ENCODE measurements at places on chromosomes 12 and 14.

- no peak for DNase-seq
Measured at GRCh38 chr12:622416-622815, 40.8 kb downstream of the NINJ2 start.

DNA sequence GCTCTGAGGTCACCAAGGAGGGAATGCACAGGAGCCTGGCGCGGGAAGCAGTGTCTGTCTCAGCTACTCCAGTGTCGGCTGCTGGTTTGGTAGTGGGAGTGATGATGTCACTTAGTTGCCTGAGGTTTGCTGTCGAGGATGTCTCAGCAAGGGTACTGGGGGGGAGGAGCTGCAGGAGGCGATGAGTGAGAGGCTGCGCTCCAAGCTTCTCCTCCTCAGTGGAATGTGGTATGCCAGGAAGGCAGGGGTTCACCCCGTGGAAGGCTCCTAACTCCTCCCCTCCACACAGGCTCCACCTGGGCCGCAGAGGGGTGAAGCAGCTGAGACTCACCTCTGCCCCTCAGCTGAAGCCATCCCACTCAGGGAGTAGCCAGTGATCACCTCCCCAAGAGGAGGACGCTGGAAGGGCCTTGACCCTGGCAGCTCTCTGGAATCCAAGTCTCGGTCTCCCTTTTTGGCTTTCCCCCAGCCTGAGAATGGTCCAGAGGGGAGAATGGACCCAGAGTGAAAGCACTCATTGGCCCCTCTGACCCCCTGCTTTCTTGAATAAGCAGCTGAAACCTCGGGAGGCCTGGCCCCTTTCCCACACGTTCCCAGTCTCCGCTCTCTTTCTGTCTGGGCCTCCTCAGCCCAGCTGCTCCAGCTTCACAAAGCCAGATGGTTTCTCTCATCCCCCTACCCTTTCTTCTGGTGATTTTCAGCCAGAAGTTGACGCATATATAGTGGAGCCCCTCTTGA, 178.9 kb upstream of the FKBP4 start:
- no peak for DNase-seq

GRCh38 chr12:49201595-49202295, 12.9 kb upstream of the TUBA1A start:
- DNase-seq = no peak

- DNase-seq = no peak
Measured at GRCh38 chr12:69685810-69686209, 13.3 kb downstream of the BEST3 start.

DNA sequence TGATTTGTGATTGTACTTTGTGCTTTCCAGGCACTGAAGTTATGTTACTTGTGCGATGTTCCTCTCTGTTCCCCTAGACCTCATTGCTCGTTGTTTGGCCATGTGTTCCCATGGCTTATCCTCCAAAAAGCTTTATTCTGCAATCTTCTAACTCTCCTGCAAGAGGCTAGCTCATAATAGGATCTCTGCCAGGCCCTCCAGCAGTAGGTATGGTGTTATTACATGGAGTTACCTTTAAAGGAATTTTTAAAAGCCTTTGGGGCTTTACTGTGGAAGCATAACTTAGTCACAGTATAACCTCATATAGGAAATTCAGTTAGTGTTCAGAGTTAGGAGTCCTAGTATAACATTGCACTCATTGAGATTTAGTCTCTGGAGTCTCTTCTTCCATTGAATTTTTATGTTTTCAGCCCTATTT, 292.3 kb downstream of the RAD51B start:
- no peak for DNase-seq

DNA sequence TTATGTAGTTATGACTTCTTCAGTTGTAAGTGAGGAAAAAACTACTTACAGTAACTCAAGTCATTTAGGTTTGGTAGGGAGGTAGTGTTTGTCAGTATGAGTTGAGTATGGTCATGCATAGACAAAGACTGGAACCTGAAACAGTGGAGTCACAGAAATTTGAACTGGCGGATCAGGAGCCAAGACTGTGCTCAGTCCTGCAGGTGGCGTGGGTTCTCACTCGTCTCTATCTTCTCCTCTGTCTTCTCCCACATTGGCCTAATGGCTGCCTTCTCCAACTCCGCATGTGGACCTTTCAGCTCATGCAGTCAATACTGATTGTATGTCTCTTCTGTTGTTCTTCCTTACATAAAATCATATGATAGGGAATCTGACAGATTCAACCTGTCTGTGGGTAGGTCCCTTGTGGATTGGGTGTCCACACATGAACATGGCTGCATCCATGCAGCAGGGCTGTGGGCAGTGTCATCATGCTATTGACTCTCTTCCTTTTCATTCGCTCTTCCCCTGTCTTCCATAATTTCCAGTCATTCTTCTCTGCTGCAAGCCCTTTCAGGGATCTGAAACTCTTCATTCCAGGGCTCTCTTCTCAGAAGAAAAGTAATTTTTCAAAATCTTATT, 78.8 kb upstream of the NEDD1 start:
- no peak for DNase-seq

DNA sequence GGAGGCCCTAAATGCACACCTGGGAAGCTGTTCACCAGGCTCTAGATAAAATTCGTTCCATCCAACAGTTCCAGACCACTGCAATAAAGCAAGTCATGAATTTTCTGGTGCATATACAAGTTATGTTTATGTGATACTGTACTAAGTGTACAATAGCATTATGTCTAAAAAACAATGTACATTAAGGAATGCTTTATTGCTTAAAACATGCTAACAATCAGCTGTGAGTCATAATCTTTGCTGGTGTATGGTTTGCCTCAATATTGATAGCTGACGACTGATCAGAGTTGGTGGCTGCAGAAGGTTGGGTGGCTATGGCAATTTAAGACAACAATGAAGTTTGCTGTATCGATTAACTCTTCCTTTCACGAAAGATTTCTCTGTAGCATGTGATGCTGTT, 52.3 kb downstream of the ATG14 start:
- DNase-seq = no peak

DNA sequence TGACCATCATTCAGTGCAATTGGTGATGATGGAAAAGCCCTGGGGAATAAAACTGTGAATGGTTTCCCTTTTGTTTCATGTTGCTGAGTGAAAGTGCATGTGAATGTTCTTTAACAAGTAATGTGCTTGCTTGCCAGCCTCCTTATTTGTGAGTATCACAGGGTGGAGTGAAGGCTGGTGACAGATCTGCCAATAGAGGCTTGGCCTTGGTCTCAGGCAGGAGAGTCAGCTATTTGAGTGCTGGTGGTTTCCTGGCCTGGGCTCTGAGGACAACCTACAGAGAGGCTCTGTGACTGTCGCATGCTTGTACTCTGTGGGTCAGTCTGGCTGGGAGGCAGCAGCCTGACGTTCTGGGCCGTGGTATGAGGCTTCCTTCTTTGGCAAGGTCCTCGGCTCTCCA, 20.7 kb downstream of the KRT85 start:
- DNase-seq = no peak

GRCh38 chr12:87661786-87662377, 367.3 kb downstream of the C12orf50 start:
- DNase-seq = no peak

GRCh38 chr14:24235804-24236688, 3.3 kb downstream of the GMPR2 start:
- no peak for DNase-seq

DNA sequence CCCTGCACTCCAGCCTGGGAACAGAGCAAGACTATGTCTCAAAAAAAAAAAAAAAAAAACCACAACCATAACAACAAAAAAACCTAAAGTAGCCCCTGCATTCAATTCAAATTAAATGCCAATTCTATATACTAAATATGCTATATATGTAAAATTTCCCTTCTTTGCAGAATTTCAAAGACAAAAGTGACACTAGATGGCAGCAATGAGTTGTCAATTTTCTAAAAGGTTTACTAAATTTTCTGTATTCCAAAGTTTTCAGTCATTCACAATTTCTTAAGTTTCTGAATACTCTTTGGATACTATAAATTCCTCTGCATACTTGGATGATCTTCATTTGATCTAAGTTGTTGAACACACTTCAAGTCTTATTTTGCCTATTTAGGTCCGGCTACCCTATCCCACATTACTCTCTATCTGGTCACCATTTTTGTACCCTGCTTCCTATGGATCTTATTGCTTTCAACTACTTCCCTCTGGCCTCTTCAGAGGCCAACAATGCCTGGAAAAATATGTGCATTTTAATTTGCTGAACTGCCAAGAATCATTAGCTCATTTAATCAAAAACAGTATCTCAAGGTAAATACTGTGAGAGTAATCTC, 27.9 kb downstream of the HNRNPC start:
- no peak for DNase-seq
